HTR-8/SVneo (cell line): ENCODE measurements at places on chromosomes 11 and 22.

- DNase-seq: no peak
These were observed 14.3 kb downstream of the PI4KA start for GRCh38 chr22:20844055-20845037.

- DNase-seq: no peak
These were observed 5.3 kb downstream of the SLC7A4 start for GRCh38 chr22:21026783-21027692.

DNA sequence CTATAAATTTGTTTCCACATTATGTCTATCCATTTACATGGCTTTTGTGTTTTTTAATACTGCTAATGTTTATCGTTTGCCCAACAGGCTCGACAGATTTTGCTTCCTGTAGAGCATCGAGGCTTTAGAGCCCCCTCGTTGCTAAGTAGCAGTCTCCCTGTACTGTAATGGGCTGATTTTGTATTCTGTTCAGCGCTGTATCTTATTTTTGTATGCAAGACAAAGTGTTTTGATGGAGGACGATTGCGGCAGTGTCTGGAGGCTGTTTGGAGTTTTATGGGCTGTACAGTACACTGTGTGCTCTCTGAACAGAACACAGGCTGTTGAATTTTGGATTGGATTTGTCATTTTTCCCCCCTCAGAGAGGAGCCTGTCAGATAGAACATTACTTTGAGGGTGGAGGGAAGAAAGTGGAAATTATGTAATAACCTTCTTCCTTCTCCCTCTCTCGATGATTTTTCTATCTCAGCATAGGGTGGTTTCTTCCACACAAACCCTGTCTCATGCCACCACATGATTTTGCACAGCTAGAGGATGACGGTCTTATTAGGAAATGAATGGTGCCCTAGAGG is 104.4 kb downstream of the ZBTB16 start:
- no peak for DNase-seq

DNA sequence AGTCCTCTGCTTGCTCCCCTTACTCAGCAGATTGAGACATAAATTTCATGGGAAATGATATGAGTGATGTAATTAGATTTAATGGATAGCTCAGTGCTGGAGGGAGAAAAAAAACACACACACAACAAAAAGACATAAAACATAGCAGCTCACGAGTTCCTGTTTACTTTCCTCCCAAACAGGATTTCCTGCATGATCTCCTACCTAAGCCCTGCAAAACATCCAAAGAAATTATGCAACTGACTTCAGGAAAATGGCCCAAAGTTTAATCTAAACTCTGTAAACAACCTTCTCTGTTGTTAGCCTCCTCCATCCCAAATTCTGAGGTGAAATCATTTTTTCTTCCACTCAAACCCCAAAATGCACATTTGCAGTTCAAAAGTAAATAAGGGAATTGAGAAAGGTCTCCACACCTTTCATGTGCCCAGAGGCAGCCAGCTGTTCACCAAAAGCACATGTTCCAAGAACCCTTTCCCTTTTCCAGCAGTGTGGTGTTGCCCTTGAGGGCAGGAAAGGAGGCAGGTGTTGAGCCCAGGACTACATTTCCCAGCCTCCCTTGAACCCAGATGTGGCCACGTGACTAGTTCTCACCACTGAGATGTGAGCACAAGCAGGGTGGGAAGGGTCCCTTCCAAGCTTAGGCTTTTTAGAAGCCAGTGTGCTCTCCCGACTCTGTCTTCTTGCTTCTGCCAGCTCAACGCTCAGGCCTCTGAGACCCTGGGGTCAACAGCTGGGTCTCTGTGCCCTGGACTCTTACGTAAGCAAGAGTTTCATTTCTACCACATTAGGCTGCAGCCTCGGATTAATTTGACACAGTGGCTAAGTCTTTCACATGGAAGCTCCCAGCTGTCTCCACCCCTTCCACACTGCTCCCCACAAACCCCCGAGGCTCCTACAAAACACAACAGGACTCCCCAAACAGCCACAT is 301.2 kb downstream of the CTTN start:
- no peak for DNase-seq

GRCh38 chr11:37496201-37496600 is 898.2 kb upstream of the RAG2 start:
- DNase-seq: no peak

DNA sequence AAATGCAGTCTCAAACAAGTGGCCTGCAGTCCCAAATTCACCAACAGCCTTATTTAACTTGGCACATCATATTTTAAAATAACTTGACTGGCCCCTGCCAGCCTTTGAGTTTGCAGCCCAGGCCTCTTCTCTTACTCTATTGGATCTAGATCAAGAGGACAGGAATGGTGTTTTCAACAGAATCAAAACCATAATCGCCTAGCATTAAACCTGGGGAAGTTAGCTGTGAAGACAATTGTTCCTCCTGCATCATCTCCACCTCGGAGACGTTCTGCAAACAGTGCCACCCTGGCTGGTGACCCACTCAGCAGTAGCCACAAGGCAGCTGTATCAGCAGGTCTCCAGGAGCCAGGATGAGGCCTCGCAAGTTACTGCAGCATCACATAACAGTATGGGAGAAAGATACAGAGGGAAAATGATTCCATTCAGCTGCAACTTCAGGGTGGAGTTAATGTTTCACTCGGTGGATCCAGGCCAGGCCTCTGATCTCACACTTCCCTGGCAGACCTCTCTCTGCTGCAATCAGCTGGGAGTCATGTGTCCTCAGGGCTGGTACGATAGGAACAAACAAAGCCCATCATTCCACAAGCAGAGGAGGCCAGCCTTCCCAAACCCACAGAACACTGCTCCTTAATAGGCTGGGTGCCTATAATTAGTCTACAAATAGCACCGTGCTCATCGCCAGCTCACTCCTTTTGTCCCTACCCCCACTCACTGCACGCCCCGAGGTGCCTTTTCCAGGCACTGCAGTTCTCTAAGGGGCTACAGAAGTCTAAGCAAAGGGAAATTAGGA is 18.6 kb upstream of the SCN2B start:
- no peak for DNase-seq

GRCh38 chr11:61089806-61090491 is 12.3 kb upstream of the CD5 start:
- DNase-seq: no peak

DNA sequence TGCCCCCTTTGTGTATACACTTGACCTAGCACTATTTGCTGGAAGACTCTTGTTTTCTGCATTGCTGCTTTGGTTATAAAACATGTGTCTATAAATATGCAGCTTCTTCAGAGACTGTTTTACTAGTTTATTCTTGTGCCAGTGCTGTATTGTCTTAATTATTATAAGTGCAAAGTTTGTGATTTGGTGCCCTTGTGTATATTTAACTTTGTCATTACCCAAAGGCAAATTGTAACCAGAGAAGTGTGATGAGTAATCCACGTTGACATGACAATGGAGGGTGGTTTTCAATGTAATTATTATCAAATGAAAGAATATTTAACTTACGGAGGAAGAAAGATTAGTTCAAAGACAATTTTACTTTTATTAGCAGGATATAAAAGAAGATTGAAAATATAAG is 75.0 kb upstream of the PRODH start:
- no peak for DNase-seq

- DNase-seq: no peak
These were observed 108.5 kb downstream of the CSNK2A3 start for GRCh38 chr11:11244470-11245080.

GRCh38 chr11:33935461-33936456 is 43.9 kb upstream of the LMO2 start:
- no peak for DNase-seq

DNA sequence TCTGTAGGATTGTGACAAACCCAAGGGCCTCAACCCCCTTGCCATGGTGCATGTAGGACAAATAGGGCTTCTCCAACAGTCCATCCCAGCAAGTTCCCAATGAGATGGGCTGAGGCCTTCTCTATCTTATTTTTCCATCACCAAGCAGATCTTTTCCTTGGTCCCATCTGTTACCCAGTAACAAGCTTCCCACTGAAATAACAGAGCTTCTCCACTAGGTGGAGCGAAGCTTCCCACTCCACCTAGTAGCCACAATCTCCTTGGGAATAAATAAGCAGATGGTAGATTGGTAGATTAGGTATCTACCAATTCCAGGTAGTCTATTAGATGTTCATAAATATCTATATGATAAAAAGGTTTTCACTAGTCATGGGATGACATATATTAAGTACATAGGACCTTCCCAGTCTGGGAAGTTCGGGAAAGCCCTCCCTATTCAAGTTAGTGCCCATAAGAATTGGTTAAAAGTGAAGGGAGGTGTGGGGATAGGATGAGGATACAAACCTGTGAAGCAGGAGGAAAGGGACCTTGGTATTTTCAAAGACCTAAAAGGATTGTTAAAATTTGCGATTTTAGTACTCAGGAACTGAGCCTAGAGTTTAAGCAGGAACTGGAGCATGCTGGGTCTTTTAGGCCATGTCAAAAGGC is 5.9 kb upstream of the OR52L1 start:
- DNase-seq: peak; percentile 4

DNA sequence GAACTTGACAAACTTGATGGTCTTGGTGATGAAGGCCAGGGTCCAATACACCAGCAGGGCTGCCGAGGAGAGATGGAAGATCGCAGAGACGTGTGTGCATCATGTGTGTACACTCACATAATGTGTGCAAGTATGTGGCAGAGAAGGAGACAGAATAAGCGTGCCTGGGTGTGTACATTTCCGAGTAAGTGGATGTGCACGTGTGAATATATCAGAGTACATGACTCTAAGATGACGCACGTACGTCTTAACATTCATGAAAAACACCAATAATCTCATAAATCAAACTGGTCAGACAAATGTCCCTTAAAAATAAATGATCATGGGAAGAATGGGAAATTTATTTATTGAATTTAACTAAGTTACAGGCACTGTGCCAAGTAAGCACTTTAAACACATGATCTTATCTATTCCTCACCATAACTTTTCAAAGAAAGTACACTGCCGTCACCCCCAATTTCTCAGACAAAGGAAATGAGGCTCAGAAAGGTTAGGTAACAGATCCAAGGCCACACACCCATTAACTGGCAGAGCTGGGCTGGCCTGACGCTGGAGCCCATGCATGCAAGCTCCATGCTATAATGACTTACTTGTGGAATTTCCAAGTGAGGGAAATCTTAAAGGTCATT is 13.0 kb downstream of the ABCC8 start:
- no peak for DNase-seq

DNA sequence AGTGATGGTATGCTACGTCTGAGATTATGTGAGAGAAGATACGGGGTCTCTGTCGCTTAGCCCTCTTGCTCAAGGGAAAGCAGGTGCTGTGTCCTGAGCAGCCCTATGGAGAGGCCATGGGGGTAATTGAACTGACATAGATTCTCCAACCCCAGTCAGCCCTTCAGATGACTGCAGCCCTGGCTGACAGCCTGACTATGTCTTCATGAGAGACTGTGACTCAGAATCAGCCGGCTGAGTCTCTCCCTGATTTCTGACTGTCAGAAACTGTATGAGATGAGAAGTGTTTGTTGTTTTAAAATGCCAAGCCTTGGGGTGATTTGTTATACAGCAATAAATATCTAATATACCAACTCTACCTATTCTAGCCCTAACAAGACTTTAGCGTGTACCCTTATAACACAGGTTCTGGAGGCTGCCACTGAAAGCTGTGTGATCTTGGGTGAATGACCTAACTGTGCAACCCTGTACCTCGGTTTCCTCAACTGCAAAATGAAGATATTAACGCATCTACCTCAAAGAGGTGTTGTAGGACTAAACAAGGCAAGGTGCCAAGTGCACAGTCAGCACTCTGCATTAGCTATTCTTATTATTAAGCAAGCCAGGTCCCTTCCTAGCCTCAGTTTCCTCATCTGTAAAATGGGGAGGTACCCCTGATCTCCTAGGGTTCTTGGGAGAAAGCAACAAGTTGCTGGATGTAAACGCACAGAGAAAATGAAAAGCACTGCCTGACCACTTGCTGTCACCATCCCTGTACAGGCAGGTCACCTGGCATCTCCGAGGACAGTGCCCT is 24.9 kb downstream of the SLC43A1 start:
- no peak for DNase-seq

GRCh38 chr22:20259327-20259688 is 8.8 kb downstream of the RTN4R start:
- no peak for DNase-seq

DNA sequence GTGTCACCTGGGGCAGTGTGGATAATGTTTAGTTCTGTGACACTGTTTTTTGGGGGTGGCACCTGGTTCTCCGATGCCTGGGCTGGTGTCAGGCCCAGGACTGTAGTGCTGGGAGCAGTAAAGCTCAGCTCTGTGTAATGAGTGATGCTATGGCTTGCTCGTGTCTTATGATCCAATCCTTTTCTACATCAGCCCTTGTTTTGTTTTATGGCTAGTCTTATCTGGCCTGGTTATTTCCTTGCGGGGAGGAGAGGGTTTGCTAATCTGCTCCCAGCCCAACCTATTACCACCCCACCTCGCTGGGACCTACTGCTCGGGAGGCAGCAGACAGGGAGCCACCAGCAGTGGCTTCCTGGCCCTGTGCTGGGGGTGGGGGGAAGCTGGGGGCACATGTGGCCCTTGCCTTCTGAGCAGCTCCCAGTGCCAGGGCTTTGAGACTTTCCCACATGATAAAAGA is 35.0 kb upstream of the TPBGL start:
- DNase-seq: no peak

- DNase-seq: no peak
These were observed 181.6 kb downstream of the SHANK2 start for GRCh38 chr11:71070490-71071453.

DNA sequence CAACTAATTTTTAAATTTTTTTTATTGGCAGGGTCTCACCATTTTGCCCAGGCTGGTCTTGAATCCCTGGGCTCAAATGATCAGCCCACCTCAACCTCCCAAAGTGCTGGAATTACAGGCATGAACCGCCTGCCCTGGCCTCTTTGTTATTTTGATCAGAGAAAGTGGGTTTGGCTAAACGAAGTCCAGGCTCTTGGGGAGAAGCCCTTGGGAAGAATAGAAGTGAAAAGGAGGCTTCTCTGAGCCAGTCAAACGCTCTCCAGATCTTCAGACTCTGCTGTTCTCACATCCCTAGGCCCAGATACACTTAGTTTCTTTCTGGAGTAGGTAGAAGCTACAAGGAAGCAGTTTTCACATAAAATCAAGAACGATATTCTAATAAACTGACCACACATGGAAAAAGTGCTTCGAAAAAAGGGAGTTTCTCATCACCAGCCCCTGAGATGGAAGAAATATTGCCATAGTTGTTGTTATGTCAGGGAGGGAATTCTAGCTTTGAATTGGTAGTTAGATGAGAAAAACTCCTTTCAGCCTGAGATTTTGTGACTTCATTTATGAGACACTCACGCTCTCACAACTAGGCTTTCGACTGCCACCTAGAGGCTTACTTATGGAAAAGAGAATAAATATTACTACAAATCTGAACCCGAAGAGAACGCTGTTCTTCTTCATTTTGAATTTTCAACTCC is 41.7 kb upstream of the AQP11 start:
- peak; percentile 66 for DNase-seq

- no peak for DNase-seq
These were observed 32.9 kb downstream of the PISD start for GRCh38 chr22:31628969-31629708.
